Left ventricle myocardium inferior (tissue), 1 donor: ENCODE measurements at places on chromosomes 16 and 17. TPM values are rescaled to one million over a fixed set of nuclear protein-coding genes. Genes with fewer than 3 reads are reported as not detected.

Gene AXIN2
- total RNA-seq = 21.0 TPM

Gene TMEM238L
- not detected for total RNA-seq

Gene MYCBPAP
- total RNA-seq = 0.82 TPM

Gene MGAT5B
- 0.08 TPM for total RNA-seq

Gene CASKIN1
- 4.0 TPM for total RNA-seq

Gene LRRC46
- 0.63 TPM for total RNA-seq

Gene NPIPA2
- 3.6 TPM for total RNA-seq

Gene PRSS33
- not detected for total RNA-seq

Gene NPB
- 0.19 TPM for total RNA-seq

DNA sequence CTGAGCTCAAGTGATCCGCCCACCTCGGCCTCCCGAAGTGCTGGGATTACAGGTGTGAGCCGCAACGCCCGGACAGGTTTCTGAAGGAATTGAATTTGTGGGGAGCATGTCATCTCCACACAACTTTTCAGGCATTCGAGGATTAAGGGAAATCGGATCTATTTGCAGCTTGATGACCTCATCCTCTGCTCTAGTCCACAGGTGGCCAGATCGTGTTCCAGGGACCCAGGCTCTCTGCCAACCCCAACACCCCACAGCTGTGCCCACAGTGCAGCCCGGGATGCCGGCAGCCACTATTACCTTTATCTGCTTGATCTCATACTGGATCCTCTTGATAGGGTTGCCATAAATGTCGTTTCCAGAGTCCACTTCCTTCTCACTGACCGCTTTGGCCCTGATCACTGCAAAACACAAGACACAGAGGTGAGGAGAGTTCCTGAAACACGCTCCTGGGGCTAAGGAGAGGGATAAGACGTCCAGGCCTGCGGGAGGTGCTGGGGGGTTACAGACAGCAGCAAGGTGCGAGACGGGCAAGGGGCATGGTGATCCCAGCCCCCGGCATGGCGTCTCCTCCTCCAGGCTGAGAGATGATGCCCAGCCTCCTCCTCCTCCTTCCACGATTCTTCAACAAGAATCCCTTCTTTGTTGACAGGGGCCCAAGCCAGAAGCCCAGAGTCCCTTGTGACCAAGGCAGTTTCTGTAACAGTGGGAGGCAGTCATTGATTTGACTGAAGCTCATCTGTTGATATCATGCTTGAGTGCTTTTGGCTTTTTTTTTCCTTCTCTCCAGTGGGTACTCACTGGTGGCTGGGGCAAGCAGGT lies 29.3 kb downstream of the CEP295NL start:
- DNase-seq = peak; percentile 57

DNA sequence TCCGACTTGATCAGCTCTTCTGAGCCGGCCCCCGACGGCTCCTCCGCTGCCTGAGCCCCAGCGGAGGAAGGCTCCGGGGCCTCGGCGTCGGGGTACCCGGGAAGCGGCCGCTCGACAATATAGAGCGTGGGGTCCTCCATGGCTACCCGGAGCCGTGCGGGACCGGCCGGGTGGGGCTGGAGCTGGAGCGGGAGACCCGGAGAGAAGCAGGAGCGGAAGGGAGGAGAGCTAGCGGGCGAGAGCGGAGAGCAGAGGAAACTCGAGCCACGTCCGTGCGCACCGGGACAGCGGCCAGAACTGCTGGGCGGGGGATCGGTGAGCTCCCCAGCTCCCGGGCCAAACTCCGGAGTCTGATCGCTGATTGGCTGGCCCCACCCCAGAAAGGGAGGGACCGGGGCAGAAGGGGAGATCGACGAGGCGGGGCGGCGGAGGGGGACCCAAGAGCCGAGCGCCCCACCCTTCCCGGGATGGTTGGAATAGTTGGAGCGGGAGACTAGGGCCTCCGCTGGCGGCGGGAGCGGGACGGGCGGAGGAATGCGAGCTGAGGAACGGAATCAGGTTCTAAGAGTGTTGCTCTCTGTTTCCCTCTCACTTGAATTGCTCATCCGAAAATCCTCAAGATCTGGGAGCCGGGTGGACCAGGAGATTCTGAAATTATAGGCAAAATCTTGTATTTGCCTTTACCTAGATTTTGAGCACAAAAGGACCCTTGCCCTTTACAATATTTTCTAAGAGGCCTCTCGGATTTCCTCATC lies at the start of gene CAVIN1:
Gene CAVIN1 (minus strand): TSS at position 299 of the 755 bp plus-strand sequence. CDS start 159 bp downstream, at position 140.
- peak; percentile 100 for DNase-seq

DNA sequence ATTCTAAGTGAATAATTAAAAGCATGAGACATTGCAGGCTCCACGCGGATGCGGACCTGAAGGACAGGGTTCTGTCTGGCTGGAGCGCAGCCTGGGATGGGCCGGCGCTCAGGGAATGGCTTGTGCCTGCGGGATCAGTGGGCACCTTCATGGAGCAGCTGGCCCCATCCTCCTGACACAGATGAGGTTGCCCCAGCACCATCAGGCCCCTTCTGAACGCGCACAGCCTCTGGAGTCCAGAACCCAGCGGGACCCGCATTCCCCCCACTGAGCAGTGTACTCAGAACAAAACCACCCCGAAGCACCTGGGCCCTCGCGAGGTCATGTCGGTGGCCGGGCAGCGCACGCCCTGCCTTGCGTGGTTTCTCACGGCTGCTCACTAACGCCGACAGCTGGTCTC lies 70.5 kb upstream of the CHMP6 start:
- DNase-seq = no peak

- peak; percentile 96 for DNase-seq
Measured at GRCh38 chr17:78351449-78352006, 8.3 kb downstream of the SOCS3 start.

DNA sequence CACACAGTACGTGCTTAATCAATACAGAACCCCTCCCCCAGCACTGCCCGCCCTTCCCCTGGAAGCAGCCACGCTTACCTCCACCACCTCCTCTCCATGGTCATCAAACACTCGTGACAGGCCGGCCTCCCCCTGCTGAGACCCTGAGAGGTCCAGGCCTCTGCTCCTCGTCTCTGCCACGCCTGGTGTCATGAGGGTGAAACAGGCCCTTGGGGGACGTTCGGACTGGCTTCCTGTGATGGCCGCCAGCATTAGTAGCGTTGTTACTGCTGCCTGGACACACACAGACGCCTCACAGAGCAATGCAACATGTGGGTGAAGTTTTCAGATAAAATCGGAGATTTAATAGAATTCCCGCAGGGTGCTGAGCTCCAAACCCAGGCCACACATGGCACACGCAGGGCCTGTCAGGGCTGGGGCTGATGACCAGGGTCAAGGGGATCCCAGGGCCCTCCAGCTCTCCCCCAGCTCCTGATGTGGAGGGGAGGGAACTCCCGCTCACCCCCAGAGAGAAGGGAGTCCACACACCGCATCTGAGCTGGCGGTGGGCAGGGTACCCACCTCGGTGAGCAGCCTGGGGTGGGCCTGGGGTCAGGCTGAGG lies 15.9 kb upstream of the SLC38A10 start:
- DNase-seq = no peak

DNA sequence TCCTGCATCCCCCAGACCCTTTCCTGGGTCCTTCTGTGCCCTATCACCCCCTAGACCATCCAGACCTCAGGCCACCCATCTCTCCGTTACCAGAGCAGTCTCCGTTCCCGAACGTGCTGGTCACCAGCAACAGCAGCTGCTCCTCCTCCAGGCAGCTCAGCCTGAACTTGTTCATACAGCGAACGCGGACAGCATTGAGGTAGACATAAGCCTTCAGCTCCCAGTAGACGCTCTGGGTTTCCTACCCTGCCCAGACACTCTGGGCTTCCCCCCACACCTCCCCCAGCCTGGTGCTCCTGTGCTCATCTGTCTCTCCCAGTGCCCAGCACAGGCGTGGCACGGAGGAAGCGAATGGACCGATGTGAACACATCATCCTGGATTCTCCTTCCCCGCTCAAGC lies 41.6 kb upstream of the RNFT1 start:
- DNase-seq = no peak

DNA sequence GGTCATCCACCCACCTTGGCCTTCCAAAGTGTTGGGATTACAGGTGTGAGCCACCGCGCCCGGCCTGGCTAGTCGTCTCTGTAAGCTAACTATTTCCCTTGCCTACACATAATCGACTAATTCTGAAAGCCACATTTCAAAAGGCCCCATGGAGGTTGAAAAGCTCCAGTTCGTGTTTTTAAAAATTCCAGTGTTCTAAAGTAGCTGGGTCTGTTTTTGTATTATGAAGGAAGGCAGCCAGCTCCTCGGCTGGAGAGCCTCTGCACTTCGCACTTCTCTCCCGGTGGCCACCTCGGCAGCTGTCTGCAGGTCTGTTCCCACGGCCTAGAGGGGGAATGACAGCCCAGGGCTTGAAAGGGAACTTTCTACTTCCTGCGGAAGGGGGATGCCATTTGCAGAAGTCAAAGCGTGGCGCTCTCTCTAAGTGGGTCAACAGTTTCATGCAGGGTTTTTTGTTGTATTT lies 16.9 kb downstream of the HASPIN start:
- no peak for DNase-seq

DNA sequence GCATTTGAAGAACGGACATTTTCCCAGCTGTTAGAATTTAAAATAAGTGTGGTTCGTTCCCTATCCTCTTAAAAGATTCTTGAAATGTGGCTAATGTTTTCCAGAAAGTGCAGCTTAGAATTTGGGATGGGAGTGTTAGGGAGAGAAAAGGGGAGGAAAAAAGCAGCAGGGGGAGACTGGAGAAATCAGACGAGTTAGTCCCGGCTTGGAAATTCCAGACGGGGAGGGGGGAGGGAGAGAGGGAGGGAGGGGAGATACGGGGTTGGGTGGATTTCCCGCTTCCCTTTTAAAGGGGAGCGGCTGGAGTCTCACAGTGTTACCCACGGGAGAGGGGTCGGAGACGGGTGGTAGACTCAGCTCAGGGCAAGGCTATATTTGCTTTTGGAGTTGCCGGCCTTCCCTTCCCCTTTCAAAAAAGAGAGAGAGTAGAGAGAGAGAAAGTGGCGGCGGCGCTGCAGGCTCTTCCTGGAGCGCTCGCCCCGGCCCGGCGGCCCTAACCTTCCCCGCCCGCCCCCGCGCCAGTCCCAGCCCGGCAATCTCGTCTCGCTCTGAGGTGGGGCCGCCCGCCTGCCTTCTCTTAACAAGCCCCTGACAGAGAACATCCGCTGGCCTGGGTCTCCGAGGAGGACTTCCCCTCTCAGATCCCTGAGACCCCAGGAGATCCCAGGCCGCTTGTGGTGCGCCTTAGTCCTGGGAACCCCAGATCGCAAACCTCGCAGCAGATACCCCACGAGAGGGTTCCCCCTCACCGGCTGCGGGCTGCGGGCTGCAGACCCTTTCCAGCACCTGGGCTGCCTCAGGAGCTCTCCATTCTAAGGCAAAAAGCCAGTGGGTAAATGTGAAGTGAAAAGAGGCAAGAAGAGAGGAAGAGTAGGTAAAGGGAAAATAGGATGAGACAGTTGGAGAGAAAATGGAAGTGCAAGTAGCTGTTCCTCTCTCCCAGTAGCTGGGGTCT lies 6.6 kb downstream of the IGF2BP1 start:
- DNase-seq = no peak

- DNase-seq = no peak
Measured at GRCh38 chr16:50688083-50688482, 5.3 kb upstream of the NOD2 start.

- peak; percentile 54 for DNase-seq
Measured at GRCh38 chr16:10895053-10895946, 18.3 kb downstream of the CIITA start.

DNA sequence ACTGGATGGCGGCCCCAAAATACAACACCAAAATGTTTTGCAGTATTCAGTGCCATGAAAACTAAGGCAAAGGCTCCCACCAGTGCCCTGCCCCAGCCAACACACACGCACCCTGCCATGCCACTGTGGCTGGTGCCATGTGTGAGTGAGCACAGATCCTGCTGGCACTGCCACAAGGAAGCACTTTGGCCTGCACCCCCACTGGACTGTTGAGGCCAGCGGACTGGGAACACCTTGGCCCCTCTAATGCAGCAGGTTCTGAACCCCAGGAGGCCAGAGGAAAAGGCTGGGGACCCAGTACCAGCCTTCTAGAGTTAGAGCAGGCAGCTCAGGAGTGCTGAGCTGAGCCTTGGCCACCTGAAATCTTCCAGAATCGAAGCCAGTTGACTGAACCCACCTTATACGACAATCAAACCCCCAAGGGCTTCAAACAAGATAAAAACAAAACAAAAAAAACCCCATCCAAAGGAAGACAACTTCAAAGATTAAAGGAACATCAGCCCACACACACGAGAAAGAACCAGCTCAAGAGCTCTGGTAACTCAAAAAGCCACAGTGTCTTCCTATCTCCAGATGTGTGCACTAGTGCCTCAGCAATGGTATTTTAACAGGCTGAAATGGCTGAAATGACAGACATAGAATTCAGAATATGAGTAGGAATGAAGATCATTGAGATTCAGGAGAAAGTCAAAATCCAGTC lies 21.5 kb downstream of the NLRP1 start:
- no peak for DNase-seq

DNA sequence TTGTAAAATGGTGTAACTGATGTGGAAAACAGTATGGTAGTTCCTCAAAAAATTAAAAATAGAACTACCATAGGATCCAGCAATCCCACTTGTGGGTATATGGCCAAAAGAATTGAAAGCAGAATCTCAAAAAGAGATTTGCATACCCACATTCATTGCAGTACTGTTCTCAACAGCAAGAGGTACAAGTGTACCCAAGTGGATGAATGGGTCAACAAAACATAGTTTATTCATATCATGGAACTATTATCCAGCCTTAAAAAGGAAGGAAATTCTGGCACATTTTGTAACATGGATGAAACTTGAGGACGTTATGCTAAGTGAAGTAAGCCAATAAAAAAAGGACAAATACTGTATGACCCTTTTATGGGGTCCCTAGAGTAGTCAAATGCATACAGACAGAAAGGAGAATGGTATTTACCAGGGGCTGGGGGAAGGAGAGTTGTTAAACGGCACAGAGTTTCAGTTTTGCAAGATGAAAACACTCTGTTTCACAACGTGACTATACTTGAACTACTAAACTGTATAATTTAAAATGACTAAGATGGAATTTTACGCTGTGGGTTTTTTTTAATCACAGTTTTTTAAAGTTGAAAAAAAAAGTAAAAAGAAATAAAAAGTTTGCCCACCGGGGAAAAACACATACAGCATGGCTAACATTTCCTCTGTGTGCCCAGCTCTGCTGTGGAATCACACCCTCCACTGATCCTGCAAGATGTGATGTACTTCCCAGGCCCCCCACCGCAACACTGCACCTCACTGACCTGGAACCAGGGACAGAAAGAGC lies 6.1 kb downstream of the TVP23A start:
- DNase-seq = no peak

GRCh38 chr17:2213291-2213960 lies 90.2 kb downstream of the SMG6 start:
- no peak for DNase-seq

DNA sequence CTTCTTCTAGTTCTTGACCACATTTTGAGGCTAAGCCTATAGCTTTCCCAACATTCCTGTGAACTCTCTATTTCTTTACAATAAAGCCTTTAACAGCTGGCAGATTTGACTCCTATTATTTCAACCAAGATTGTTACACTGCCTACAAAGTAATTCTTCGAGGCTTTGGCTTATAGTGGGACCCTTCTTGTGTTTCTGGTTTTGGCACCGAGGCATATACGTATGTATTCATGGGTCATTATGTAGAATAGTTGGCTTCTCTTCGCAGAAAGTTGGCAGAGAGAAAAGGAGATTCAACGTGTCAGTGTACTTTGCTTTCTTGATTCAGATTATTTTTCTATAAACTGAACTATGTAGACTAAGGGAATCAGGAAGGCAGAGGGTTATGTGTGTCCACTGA lies 102.2 kb downstream of the ABCA8 start:
- DNase-seq = no peak
